ENCODE measurements at places on chromosomes 11 and 22. TPM values are rescaled to one million over a fixed set of nuclear protein-coding genes. Genes with fewer than 3 reads are reported as not detected.

The CRYBA4 gene
- 0.47 TPM for total RNA-seq

The MYRF gene
- 0.09 TPM for total RNA-seq

The FZD4 gene
- 3.4 TPM for total RNA-seq

- DNase-seq, result no peak
Observed at GRCh38 chr11:79973721-79974617, 533.1 kb upstream of the TENM4 start.

GRCh38 chr11:76123248-76123647 is 83.1 kb downstream of the WNT11 start:
- DNase-seq, result no peak

- no peak for DNase-seq
Observed at GRCh38 chr11:3834664-3835461, 5.9 kb downstream of the RHOG start.

GRCh38 chr11:67654225-67654624 is 3.7 kb upstream of the ACY3 start:
- no peak for DNase-seq

DNA sequence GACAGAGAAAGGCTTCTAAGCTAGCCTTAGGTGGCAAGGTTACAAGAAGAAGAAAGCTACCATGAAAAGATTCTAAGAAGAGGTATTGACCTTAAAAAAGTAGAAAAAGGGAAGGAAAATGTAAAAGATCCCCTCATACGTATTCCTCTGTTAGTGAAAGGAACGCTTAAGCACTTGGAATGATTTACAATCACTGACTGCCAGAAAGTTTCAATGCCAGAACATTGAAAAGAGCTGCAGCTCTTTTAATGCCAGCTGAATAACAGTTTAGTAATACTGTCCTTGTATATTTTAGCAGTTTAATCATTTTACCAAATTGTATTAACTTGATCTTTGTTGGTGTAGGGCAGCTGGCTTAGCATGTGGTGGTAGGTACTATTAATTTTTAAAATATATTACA is 650.7 kb downstream of the FAM181B start:
- DNase-seq, result no peak

GRCh38 chr22:29115682-29116288 is 43.0 kb downstream of the KREMEN1 start:
- DNase-seq, result no peak

DNA sequence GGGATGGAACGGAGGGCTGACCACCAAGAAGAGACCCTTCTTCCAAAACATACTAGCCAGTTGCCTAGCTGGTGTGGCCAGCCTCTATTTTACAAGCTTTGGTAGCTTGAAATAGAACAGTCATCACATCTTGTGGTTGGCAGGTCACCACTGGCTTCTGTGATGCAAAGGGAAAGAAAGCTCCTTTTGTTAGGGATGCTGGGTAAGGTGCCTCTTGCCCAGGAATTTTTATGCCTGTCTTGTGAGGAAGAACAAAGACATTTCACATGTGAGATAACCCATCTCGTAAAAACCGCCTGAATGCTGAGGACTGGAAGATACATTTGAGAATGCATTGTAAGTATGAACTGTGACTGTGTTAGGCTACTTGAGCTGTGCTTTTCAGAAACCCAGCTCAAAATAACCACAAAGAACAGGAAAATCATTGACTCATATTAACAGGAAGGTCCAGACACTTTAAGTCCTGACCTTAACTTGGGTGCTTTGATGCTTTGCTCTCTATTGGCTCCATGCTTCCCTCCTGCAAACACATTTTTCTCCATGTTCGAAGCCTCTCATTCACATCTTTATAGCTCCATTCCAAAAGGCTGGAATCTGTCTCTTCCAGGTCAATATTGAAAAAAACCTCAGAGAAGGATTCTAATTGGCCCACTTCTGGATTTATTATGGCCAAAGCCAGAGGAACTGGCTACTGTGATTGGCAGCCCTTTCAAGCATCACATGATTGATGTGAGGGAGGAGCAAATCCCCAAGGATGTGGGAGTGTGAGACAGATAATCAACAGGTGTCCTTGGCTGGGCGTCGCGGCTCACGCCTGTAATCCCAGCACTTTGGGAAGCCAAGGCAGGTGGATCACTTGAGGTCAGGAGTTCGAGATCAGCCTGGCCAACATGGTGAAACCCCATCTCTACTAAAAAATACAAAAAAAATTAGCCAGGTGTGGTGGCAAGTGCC is 53.9 kb downstream of the MICAL2 start:
- no peak for DNase-seq
